Sigmoid colon (tissue), 7 donors: ENCODE measurements at places on chromosomes 12 and 14. TPM values are rescaled to one million over a fixed set of nuclear protein-coding genes. Genes with fewer than 3 reads are reported as not detected.
A peak's percentile ranks its signal among the peaks of the same experiment; 100 is the strongest.

Gene SLC5A8
- total RNA-seq = not detected

Gene GZMB
- not detected for total RNA-seq

Gene DIO2
- total RNA-seq = 1.8 TPM

Gene SIX6
- not detected for total RNA-seq

Gene B3GNT4
- not detected for total RNA-seq

Gene PTHLH
- 0.83 TPM for total RNA-seq

Gene ESPL1
- total RNA-seq = under 0.01 TPM

Gene KRT80
- not detected for total RNA-seq

Gene KRT6A
- total RNA-seq = not detected

Gene PTPRO
- total RNA-seq = 1.1 TPM

Gene HOTAIR
- total RNA-seq = not detected

Gene DPPA3
- not detected for total RNA-seq

Gene TSHR
- not detected for total RNA-seq

Gene HOXC12
- not detected for total RNA-seq

Gene ADAM20
- total RNA-seq = 2.5 TPM

Gene RDH12
- total RNA-seq = not detected

Gene KCNMB4
- total RNA-seq = 4.7 TPM

Gene FOXA1
- total RNA-seq = not detected

Gene GLIPR1
- total RNA-seq = 16.6 TPM

Gene TMEM52B
- not detected for total RNA-seq

Gene KERA
- total RNA-seq = not detected

Gene GLT1D1
- total RNA-seq = 0.36 TPM

GRCh38 chr14:53494587-53494986 is 341.5 kb upstream of the DDHD1 start:
- DNase-seq = no peak

- peak; percentile 69 for DNase-seq
Observed at GRCh38 chr12:89350630-89351488, 1.4 kb downstream of the DUSP6 start.

GRCh38 chr12:16955083-16955657 is 349.2 kb upstream of the LMO3 start:
- no peak for DNase-seq

DNA sequence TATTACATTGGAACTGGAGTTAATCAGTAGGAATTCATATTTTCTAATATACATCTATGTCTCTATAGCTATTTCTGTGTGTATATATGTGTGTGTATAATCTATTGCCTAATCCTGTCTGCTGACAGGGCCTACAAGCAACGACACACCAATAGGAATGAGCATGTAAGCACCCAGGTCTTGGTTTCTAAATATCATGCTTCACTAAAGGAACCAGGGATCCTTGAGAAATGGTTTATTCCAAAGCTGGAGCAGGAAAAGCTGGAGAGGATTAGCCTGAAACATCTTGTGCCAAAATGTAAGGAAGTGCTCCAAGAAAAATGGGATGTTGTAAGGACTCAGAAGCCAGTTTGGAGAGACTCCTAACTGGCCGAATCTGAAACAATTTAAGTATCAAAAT is 29.3 kb upstream of the LGALS3 start:
- DNase-seq = peak; percentile 53

GRCh38 chr12:117047810-117048584 is 51.2 kb downstream of the TESC start:
- no peak for DNase-seq

GRCh38 chr14:75986439-75986765 is 839 bp downstream of the IFT43 start:
- DNase-seq = no peak

DNA sequence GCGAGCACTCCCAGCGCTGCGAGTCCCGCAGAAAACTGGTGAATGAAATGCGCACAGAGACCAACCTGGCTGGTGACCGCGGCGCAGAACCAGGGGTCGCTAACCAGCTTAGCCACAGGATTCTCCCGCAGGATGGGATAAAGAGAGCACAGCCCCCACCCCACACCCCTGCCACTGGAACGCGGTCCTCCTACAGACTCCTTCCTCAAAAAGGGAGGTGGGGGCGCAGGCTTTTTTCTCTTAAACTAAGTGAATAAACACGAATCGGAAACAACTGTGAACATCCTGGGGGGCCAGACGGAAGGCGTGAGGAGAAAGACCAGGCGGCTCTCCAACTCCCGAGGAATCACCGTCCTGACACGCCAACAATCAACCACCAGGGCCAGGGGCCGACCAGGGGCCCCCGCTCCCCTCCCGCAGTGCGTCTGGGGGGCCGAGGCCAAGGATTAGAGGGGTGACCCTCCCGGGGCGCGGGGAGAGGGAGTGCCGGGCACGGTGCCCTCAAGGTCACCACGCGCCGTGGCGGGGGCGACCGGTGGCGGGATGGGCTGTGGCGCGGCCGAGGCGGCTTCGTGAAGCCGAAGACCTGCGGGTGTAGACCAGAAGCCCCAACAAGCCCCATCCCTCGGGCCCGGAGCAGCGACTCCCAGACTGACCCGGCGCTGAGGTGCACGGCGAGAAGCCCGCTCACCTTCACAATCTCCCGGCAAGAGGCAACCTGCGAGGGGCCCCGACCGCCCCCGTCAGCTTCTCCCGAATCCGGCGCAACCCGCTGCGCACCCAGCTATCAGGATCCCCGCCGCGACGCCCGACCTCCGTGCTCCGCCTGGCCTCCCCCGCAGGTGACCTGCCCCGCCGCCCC is 704 bp downstream of the ATP2B1 start:
- DNase-seq = peak; percentile 79

GRCh38 chr14:63986789-63987533 is 134.2 kb downstream of the SYNE2 start:
- DNase-seq = no peak

GRCh38 chr12:15603474-15604085 is 185.6 kb downstream of the EPS8 start:
- DNase-seq = no peak

GRCh38 chr14:38209572-38210557 is 2.2 kb downstream of the SSTR1 start:
- peak; percentile 57 for DNase-seq

GRCh38 chr12:65607401-65607841 is 216.9 kb upstream of the HMGA2 start:
- DNase-seq = no peak

DNA sequence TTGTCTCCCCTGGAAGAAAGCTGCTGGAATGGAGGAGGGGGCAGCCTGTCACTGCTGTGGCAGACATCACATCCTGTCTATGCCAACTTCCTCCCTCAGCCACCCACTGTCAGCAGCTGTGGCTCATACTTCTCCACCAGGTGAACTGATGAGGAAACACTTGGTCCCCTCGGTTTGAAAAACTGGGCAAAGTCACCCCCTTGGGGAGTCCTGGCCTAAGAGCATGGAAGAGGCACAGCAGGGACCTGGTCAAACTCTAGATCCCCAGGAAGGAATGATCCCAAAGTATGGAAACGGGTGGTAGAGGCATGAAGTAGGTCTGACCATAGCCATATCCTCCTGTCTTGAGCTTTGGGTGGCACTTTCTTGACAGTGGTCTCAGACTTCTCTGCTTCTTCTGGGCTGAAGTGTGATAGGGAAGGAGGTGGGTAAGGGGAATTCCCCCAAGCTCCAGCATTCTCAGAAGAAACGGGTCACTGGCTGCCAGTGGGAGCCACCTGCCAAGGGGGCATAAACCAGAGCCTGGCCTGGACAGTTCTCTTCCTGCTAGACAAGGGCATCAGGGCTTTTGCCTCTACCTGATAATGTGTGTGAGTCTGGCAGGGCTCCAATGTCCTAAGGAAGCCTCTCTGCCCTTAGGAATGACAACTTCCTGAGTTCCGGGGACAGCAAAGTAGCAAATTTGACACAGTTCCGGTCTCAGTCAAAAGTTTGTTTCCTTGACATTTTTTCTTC is 36.0 kb downstream of the FMNL3 start:
- DNase-seq = peak; percentile 60

GRCh38 chr14:77343662-77344061 is 22.8 kb downstream of the GSTZ1 start:
- DNase-seq = no peak

GRCh38 chr14:101520621-101521472 is 40.4 kb upstream of the DIO3 start:
- DNase-seq = peak; percentile 72

- DNase-seq = no peak
Observed at GRCh38 chr12:69163681-69164362, 75.5 kb upstream of the CPSF6 start.

DNA sequence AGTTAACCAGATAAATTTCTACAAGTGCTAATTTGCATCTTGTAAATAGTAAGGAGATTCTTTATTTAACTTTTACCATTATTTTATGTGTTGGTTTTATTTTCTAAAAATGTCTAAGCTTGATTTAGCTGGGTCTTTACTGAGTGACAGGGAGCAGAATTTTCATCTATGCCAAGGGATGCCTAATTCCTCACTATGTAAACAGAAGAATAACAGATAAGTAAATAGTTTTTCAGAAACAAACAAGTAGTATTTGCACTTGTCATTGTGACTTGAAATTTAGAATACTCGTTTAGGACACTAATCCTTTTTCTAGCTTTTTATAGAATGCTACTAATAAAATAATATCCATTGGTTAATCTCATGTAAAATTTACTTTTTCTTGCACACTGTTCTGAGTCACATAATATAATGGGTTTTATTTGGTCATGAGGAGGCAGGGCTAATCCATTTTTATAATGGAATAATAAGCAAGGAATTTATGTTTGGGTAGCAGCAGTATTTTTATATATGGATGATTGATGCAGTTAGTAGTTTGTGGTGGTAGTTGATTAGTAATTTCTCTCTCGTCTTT is 746.5 kb downstream of the SLC6A15 start:
- DNase-seq = no peak

DNA sequence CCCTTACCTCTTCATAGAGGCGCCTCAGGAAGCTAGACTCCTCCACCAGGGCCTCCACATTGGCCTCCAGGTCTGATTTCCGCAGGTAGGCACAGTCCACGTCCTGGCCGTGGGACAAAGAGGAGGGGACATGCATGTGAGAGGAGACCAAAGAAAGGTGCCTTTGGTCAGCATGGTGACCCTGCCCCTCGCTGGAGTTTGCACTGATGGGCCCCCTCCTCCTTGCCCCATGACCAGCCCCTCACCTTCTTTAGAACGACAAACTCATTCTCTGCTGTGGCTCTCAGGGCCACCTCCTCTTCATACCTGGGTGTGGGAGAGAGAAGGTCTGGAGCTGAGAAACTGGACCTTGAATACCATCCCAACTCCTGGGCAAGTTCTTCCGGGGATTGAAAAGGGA is 3.2 kb downstream of the KRT85 start:
- DNase-seq = no peak

DNA sequence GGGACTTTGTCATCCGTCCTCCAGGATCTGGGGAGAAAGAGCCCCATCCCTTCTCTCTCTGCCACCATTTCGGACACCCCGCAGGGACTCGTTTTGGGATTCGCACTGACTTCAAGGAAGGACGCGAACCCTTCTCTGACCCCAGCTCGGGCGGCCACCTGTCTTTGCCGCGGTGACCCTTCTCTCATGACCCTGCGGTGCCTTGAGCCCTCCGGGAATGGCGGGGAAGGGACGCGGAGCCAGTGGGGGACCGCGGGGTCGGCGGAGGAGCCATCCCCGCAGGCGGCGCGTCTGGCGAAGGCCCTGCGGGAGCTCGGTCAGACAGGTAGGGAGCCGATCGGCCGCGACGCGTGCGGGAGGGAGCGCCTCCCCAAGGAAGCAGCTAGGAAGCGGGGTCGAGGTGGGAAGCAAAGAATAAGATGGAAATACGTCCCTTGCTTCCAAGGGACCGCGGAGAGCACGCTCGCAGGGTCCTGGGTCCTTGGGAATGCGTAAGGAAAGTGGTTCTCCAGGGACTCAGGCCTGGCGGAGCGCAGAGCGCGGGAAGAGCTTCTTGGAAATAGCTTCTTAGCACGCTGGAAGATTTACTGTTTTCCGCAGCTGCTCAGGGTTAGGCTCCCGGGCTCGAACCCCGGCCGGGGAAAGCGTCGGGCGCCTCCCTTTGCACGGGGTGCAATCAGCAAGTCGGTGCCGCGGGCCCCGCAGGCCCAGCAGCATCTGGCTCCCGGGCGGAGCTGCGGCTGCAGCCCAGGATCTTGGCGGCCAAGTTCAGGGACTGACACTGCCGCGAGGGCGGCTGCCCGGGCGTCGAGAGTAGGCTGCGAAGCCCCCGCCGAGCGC is 457 bp downstream of the SOCS2 start:
- DNase-seq = peak; percentile 72

GRCh38 chr12:7107636-7108002 is 1.4 kb downstream of the C1RL start:
- DNase-seq = peak; percentile 67

- DNase-seq = no peak
Observed at GRCh38 chr14:53412819-53413675, 259.9 kb upstream of the DDHD1 start.

GRCh38 chr12:13440844-13441243 is 244.3 kb downstream of the EMP1 start:
- no peak for DNase-seq

DNA sequence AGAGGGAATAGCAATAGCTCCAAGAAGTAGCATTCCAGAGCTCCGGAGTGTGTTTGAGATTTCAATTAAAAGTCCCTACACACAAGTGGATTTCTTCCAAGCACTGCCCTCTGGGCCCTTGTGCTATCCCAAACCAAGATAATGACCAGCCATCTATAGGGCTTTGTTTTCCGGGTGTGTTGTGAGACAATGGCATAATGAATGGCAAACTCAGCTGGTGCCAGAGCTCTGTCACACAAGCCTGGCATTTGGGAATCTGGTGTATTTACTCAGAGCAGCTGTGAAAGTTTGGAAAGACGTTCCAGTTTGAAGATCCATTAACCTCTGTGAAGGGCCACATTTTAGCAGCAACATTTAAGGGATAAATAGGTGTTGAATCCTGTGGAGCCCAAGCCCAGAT is 61.2 kb upstream of the TMTC2 start:
- no peak for DNase-seq

- peak; percentile 72 for DNase-seq
Observed at GRCh38 chr12:111757361-111758119, 9.2 kb upstream of the ALDH2 start.

- no peak for DNase-seq
Observed at GRCh38 chr12:132444957-132445883, 44.7 kb upstream of the FBRSL1 start.

GRCh38 chr14:89723930-89724627 is 230.5 kb downstream of the EFCAB11 start:
- DNase-seq = no peak

- DNase-seq = no peak
Observed at GRCh38 chr14:85852906-85853305, 323.0 kb downstream of the FLRT2 start.

DNA sequence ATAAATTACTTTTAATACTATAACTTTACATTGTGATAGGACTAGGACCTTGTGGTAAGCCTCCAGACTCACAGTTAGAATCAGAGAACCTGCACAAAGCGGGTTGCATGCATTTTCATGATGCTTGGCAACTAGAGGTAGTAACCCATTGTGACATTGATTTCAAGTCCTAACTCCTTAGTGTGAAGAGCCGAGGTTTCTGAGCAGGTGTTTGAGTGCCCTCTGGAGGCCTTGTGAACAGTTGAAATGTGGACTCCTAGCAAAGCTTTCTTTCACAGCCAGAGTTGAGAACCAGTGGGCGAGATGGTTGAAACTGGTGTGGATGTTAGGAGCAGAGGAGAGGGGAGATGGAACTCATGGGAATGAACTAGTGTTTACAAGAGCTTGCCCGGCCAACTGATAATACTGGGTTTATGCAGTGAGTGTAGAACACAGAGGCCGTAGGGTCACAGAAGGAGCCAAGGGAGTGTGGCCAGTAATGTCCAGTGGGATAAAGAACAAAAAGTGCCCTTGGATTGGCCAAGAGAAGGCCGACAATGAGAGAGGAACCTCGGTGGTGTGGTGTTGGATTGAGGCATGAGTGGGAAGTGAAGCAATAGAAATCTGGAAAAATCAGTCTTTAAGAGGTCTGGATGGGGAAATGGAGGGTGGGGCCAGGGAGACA is 10.9 kb downstream of the ZNF664 start:
- DNase-seq = no peak

GRCh38 chr12:62717643-62718042 is 217.3 kb downstream of the PPM1H start:
- no peak for DNase-seq
